ENCODE measurements at places on chromosomes 5 and 9. TPM values are rescaled to one million over a fixed set of nuclear protein-coding genes. Genes with fewer than 3 reads are reported as not detected.

The BRIX1 gene
- 29.2 TPM for polyA plus RNA-seq

The GPR107 gene
- polyA plus RNA-seq = 28.6 TPM

The SAXO1 gene
- polyA plus RNA-seq = not detected

The PCDHA1 gene
- polyA plus RNA-seq = not detected

The DBH gene
- polyA plus RNA-seq = not detected

The OTP gene
- polyA plus RNA-seq = not detected

The DNAH5 gene
- 12.8 TPM for polyA plus RNA-seq

The NR2F1-AS1 gene
- polyA plus RNA-seq = 0.24 TPM

The PCDHAC1 gene
- polyA plus RNA-seq = 2.4 TPM

The CDH9 gene
- polyA plus RNA-seq = 1.7 TPM

The DMRT1 gene
- polyA plus RNA-seq = not detected

The ENC1 gene
- polyA plus RNA-seq = 585 TPM

The SNCAIP gene
- 25.6 TPM for polyA plus RNA-seq

The STPG3 gene
- not detected for polyA plus RNA-seq

The PCDHGA8 gene
- polyA plus RNA-seq = 0.19 TPM

The C9 gene
- not detected for polyA plus RNA-seq

The GFRA3 gene
- not detected for polyA plus RNA-seq

The ARL14EPL gene
- polyA plus RNA-seq = 0.24 TPM

The LHX6 gene
- polyA plus RNA-seq = 0.14 TPM

The IL3 gene
- polyA plus RNA-seq = not detected

The RFESD gene
- not detected for polyA plus RNA-seq

The IFNA2 gene
- not detected for polyA plus RNA-seq

The DCANP1 gene
- polyA plus RNA-seq = not detected

The DNAJC25 gene
- 16.8 TPM for polyA plus RNA-seq

The COL15A1 gene
- 3.4 TPM for polyA plus RNA-seq

The EMB gene
- polyA plus RNA-seq = 10.8 TPM

The SVEP1 gene
- polyA plus RNA-seq = 0.42 TPM

The CYLC2 gene
- polyA plus RNA-seq = not detected

The SLC34A3 gene
- 0.27 TPM for polyA plus RNA-seq

The MEIKIN gene
- polyA plus RNA-seq = not detected

The TRPM3 gene
- 1.3 TPM for polyA plus RNA-seq

The CTSV gene
- polyA plus RNA-seq = 0.32 TPM

The TSSK1B gene
- not detected for polyA plus RNA-seq

The NSG2 gene
- 1,581 TPM for polyA plus RNA-seq

The NPR3 gene
- polyA plus RNA-seq = 1.5 TPM

All from neural cell (in vitro differentiated cells).